Vein endothelial cell (primary cell): ENCODE measurements at places on chromosomes 16 and 17. TPM values are rescaled to one million over a fixed set of nuclear protein-coding genes. Genes with fewer than 3 reads are reported as not detected.

Gene SLC13A2
- not detected in 2 replicates for total RNA-seq

Gene IGFALS
- total RNA-seq = not detected in 2 replicates

Gene NPB
- total RNA-seq = 0.65 TPM in 1 of 2 replicates, not detected in the other

Gene OR3A3
- not detected in 2 replicates for total RNA-seq

Gene STH
- total RNA-seq = not detected in 2 replicates

Gene TRIM16
- 58.1 and 72.1 TPM in 2 replicates for total RNA-seq

Gene HBA1
- total RNA-seq = not detected in 2 replicates

Gene CMTM2
- not detected in 2 replicates for total RNA-seq

Gene PGS1
- 42.5 and 54.8 TPM in 2 replicates for total RNA-seq

Gene PPP1R1B
- not detected in 2 replicates for total RNA-seq

Gene RHBDL3
- total RNA-seq = not detected in 2 replicates

Gene KREMEN2
- not detected in 2 replicates for total RNA-seq

Gene SYNGR3
- 1.9 and 6.9 TPM in 2 replicates for total RNA-seq

Gene EXOC7
- total RNA-seq = 102 and 107 TPM in 2 replicates

Gene PLEKHG4
- total RNA-seq = 16.5 and 23.8 TPM in 2 replicates

Gene CDH1
- not detected in 2 replicates for total RNA-seq

Gene NOMO2
- 115 and 120 TPM in 2 replicates for total RNA-seq

Gene SLC4A1
- not detected in 2 replicates for total RNA-seq

Gene IRX6
- total RNA-seq = not detected in 2 replicates

Gene ARSG
- total RNA-seq = 7.9 and 8.8 TPM in 2 replicates

Gene ATP1B2
- total RNA-seq = not detected in 2 replicates

Gene KRT14
- total RNA-seq = not detected in 2 replicates

Gene PRR11
- 14.7 and 24.6 TPM in 2 replicates for total RNA-seq
